Chondrocyte (in vitro differentiated cells): ENCODE measurements at places on chromosomes 16 and 17. TPM values are rescaled to one million over a fixed set of nuclear protein-coding genes. Genes with fewer than 3 reads are reported as not detected.

TMEM88 gene
- total RNA-seq: 1.6 to 1.9 TPM (median 1.8 TPM) in 3 replicates

SLC38A10 gene
- 115 to 147 TPM (median 116 TPM) in 3 replicates for total RNA-seq

GRCh38 chr16:87471278-87472141 is 21.3 kb downstream of the ZCCHC14 start:
- DNase-seq: peak; percentile 75

- DNase-seq: no peak
Observed at GRCh38 chr16:30357715-30358576, 2.8 kb upstream of the CD2BP2 start.

APOBR gene
- 0.07 TPM in 1 of 3 replicates, not detected in the others for total RNA-seq

TMEM98 gene
- 65.0 to 75.4 TPM (median 68.8 TPM) in 3 replicates for total RNA-seq

DNA sequence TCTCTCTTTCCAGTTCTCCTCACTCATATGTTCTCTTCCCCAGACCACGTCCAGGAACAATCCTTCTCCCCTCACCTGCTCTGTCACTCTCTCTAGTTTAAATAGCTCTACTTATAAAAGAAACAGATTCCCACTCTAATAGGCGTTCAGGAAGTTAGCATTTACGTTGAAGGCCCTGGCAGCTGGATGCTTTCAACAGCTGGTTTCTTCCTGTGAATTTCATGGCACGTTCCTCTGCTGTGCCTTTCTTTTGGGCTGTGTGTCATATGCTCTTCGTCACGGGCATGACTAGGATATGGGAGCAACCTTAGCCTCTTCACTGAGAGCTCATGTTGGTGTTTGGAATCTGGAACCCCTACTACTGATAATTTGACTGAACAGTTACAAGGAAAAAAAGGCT is 73.2 kb downstream of the ZNF18 start:
- DNase-seq: no peak

DNA sequence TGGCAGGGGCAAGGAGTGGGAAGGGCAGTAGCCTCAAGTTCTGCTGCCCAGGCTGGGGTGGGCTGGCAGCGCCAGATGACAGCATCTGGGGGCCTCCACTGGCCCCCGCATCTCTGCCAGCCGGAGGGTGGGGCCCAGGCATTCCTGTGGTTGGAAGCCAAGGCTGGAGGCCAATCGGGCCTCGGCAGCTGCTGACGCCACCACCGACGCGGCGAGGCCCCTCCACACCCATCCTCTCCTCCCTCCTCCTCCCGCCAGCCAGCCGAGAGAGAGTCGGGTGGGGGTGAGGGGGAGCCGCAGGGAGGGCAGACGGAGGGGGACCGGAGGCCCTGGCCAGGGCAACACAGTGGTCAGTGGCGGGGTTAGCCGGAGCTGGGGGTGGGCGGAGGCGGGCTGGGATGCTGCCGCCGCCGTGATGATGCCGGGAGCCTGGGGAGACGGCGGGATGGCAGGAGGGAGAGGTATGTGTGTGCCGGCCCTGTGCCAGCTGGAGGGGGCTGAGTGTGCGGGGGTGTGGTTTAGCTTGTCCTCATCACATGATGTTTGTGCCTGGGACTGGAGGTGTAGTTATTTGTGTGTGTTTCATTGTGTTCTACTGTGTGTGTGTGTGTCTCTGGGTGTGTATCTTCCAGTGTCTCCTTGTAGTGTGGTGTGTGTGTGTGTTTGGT is 36.6 kb downstream of the ARHGAP23 start:
- DNase-seq: no peak

PDIA2 gene
- total RNA-seq: 0.89 to 1.6 TPM (median 1.5 TPM) in 3 replicates

DNA sequence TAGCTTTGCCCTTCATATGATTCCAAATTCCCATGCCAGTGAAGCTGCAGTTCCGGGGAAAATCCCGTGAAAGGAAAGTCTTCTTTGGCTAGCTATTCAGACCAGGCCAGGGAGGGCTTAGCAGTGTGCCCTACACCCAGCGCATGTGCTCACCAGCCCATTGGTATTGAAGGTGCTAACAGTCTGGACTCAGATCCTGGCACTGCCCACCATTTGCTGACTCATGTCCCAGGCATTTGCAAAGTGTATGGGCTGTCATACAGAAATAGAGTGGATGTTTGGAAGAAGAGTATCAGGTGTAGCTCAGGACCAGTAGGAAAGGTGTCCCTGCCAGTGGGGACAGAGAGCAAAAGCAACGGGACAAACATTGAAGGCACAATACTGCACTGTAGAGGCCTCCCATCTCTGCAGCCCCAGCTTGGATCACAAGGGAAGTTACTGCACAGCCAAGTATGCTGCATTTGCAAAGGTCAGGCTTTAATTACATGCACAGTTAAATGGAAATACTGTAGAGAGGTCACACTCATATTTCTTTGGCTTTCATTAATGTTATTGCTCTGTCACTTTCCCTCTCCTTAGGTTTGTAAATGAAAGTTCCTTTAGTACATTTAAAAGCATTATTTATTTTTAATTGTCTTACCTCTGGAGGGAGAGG is 220.0 kb downstream of the IRX3 start:
- no peak for DNase-seq
